ENCODE measurements at places on chromosomes 1 and 21. TPM values are rescaled to one million over a fixed set of nuclear protein-coding genes. Genes with fewer than 3 reads are reported as not detected.

DNA sequence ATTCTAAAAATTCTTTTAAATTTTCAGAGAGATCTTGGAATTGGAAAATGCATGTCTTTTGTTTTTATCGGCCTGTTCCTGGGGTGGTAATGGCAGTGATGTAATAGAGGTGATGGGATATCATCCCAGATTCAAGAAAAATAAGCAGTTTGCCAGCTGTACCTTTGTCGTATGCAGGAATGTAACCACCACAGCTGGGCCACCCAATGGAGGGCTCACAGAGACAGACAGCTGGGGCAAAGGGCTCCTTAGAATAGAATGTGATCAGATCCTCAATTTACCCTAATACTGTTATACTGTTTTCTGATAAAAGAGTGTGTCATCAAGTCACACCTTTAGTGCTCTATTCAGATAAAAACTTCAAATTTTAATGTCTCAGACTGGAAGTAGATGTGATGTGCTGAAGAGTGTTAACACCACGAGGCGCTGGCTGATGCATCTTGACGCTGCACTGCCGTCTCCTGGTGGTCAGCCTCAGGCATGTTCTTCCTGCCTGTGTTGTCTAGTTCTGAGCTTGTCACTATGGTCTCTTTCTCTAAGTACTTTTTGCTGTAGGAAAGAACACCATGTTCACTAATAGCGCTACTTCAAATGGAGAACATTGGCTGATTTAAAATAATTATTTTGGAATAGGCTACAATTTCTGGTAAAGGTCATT is 78.8 kb downstream of the C1orf21 start:
- H3K4me1 ChIP-seq: no peaks in the 10 kb centered on the region
- no peaks in the 10 kb centered on the region for H3K36me3 ChIP-seq
- H3K27ac ChIP-seq: no peak overlapping the region

DNA sequence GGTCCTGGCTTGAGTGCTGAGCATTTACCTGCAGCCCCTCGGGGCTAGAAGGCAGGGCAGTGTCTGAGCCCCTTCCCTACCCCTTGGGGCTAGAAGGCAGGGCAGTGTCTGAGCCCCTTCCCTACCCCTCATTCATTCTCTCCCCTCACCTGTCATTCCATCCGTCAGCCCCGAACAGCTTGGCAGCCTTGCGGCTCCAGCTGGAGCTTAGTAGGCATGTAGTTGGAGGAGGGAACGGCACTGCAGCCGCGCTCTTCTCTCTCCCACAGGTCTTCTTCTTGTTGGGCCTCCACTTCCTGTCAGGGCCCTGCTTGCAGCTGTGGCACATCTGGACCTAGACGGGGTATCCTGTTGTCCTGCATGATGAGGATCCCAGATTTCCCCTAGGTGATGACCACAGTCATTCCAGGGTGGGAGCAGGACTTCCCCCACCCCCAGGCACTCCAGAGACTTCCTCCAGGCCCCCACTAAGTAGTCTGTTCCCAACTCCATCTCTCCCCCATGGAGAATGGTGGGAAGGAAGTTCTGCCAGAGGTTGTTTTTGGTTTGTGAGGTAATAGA is 22.2 kb downstream of the MAPKAPK2 start:
- peaks cover 71% of the 10 kb centered on the region for H3K4me1 ChIP-seq
- no peaks in the 10 kb centered on the region for H3K27me3 ChIP-seq
- no peak for DNase-seq
- H3K27ac ChIP-seq: no peak overlapping the region

DNA sequence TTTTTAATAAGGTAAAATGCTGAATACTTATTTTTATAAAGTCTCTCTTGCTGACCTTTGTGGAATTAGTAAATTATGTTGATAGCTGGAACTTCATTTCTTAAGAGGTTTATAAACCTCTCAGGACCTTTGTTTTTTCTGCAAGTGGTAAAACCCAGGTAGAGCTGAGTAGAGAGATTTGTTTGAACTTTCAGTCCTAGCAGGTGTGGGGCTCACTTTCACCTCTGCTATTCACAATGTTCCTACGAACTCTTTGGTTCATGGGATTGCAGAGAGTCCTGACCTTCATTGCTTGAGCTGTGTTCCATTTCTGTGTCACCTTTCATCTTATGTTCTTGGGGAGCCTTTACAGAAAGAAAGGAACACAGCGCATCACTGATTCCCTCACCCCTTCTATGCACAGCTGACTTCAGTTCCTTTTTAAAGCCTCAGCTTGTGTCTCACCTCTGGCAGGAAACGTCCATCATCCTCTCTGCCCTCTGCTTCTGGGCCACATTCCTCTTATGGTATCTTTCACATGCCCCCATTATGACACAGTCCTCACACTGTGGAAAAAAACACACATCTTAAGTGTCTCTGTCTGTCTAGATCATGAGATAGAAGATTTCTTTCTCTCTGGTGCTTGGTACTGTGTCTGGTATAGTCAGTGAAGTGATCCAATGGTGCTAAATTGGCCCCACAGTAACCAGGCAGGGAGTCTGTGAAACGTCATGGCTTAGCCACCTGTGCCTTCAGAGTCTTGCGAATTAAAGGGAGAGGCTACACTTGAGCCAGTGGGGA is 262.5 kb upstream of the B3GALT2 start:
- H3K36me3 ChIP-seq: no peaks in the 10 kb centered on the region
- H3K4me3 ChIP-seq: no peak overlapping the region
- no peak overlapping the region for H3K27ac ChIP-seq
- peaks cover 10% of the 10 kb centered on the region for H3K4me1 ChIP-seq

DNA sequence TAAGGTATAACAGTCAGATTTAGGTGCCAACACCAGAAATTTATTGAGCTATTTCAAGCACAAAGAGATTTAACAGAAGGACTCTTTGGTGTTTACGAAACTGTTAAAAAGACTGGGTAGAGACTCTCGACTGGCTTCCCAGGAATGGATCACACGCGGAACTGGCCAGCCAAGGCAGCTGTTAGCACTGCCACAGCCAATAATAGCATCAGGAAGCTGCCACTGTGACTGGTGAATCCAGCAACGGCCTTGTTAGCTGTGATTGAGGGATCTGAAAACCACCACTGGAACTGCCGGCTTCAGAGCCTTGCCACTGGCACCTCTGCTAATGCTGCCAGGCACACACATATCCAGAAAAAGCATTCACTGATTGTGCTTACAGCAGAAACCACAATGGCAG is 10.6 kb upstream of the SIM2 start:
- H3K4me3 ChIP-seq: no peak overlapping the region
- no peak for DNase-seq
- no peaks in the 10 kb centered on the region for H3K4me1 ChIP-seq
- H3K36me3 ChIP-seq: no peaks in the 10 kb centered on the region

GRCh38 chr1:167993720-167994119 is 56.8 kb upstream of the MPC2 start:
- no peak for DNase-seq
- H3K4me1 ChIP-seq: no peaks in the 10 kb centered on the region
- H3K27ac ChIP-seq: no peak overlapping the region
- H3K36me3 ChIP-seq: peaks cover 3% of the 10 kb centered on the region
- no peaks in the 10 kb centered on the region for H3K27me3 ChIP-seq

GRCh38 chr1:175801979-175802378 is 58.6 kb upstream of the TNR start:
- no peak for DNase-seq
- H3K4me1 ChIP-seq: no peaks in the 10 kb centered on the region
- no peak overlapping the region for H3K4me3 ChIP-seq

DNA sequence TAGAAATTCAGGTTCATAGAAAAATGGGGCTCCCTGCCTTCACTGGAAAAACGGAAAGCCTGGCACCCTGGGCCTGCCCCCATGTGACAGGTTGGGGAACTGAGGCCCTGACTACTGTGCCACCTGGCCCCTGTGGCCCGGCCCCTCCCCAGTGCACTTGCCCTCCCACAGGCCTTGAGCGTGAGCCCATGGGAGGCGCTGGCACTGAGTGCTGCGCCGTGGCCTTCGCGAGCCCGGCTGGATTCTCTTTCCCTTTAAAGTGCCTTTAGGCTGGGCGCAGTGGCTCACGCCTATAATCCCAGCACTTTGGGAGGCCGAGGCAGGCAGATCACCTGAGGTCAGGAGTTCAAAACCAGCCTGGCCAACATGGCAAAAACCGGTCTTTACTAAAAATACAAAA is 45.7 kb downstream of the SLC37A1 start:
- H3K36me3 ChIP-seq: peaks cover 7% of the 10 kb centered on the region
- H3K27ac ChIP-seq: no peak overlapping the region
- H3K4me1 ChIP-seq: no peaks in the 10 kb centered on the region
- DNase-seq: no peak

- H3K4me3 ChIP-seq: no peak overlapping the region
- no peak overlapping the region for H3K27ac ChIP-seq
- DNase-seq: no peak
- H3K27me3 ChIP-seq: no peaks in the 10 kb centered on the region
These were observed 121.2 kb downstream of the SLC45A1 start for GRCh38 chr1:8439015-8439702.

DNA sequence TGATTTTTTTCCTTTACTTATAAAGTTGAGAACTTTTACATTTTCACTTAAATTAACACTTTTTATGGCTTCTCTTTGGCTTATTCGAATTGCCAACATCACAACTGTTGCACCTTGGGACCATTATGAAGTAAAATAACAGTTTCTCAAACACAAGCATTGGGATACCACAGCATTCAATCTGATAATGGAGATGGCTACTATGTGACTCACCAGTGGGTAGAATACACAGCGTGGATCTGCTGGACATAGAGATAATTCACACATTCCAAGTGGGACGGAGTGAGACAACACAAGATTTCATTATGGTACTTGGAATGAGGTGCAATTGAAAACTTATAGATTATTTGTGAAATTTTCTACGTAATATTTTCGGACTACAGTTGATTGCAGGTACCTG is 68.0 kb downstream of the ADAMTS1 start:
- no peaks in the 10 kb centered on the region for H3K27me3 ChIP-seq
- H3K4me1 ChIP-seq: no peaks in the 10 kb centered on the region
- H3K36me3 ChIP-seq: no peaks in the 10 kb centered on the region
- no peak overlapping the region for H3K27ac ChIP-seq
- no peak overlapping the region for H3K4me3 ChIP-seq
- no peak for DNase-seq

- H3K27me3 ChIP-seq: no peaks in the 10 kb centered on the region
- H3K4me1 ChIP-seq: no peaks in the 10 kb centered on the region
- no peaks in the 10 kb centered on the region for H3K36me3 ChIP-seq
- H3K27ac ChIP-seq: no peak overlapping the region
- no peak overlapping the region for H3K4me3 ChIP-seq
These were observed 609.2 kb downstream of the LMO4 start for GRCh38 chr1:87937831-87938395.

DNA sequence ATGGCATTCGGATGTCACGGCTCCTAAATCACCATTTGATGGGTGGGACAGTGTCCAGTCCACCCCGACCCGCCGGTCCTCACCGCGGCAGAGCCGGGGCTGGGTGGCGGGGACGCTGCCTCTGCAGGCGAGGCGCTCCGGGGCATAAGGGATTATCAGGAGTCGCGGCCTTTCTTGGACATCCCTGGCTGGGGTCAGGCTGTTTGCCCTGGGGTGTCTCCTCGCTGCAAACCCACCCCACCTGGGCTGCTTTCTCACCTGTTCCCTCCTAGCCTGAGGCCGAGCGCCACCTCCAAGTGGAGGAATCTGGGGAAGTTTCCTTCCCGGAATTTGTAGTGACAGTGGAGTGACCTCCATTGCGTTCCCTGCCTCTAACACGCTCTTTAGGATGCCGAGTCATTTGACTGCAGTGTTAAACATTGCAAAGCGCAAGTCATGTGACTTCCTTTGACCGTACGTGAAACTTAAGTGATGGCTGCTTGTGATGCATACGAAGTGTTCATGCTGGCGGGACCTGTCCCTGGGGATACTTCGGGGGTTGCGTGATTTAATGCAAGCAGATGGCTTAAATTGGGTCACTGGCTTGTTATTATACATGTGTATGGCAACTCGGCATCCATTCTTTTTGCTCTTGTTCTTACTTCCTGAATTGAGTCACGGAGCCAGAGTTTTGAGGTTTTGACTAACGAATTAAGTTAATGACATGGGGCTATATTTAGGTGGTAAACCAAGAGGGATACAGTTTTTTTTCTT is 536 bp downstream of the LGALS8 start:
- H3K36me3 ChIP-seq: peaks cover 15% of the 10 kb centered on the region
- no peaks in the 10 kb centered on the region for H3K27me3 ChIP-seq
- peaks cover 10% of the 10 kb centered on the region for H3K4me1 ChIP-seq
- peak; percentile 54 for DNase-seq
- H3K27ac ChIP-seq: peak overlapping the region; percentile 95
- peak overlapping the region; percentile 94 for H3K4me3 ChIP-seq

DNA sequence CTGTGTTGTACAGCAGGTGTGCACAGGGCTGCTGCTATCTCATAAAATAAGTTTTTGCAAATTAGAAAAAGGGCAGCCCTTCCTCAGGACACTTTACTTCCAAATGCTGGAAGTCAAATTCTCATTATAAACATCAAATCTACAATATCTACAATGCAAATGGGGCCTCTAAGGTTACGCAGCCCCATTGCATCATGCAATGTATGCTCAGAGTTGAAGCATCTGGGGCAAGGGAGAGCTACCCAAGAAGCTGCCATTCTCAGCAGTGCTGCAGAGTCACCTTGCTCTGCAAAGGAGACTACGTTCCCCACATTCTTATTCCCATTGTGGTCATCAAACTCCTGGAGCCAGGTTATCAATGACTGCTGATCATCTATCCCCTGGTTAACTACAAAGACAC is 208.9 kb upstream of the POGK start:
- no peak overlapping the region for H3K27ac ChIP-seq
- no peaks in the 10 kb centered on the region for H3K36me3 ChIP-seq
- H3K4me1 ChIP-seq: no peaks in the 10 kb centered on the region
- no peak overlapping the region for H3K4me3 ChIP-seq

- no peaks in the 10 kb centered on the region for H3K27me3 ChIP-seq
- H3K36me3 ChIP-seq: peaks cover 13% of the 10 kb centered on the region
- H3K27ac ChIP-seq: no peak overlapping the region
- DNase-seq: no peak
These were observed 14.4 kb upstream of the PPP1R15B start for GRCh38 chr1:204426035-204426436.

- H3K4me1 ChIP-seq: peaks cover 12% of the 10 kb centered on the region
- peak overlapping the region; percentile 59 for H3K27ac ChIP-seq
- H3K27me3 ChIP-seq: no peaks in the 10 kb centered on the region
- no peak overlapping the region for H3K4me3 ChIP-seq
- no peak for DNase-seq
These were observed 30.7 kb downstream of the HSPG2 start for GRCh38 chr1:21906173-21907078.

MAP3K21 gene
- total RNA-seq: 2.8 TPM

ZNF678 gene
- 8.5 TPM for total RNA-seq

KLHL21 gene
- 36.4 TPM for total RNA-seq

LCE1B gene
- not detected for total RNA-seq

CELA2A gene
- total RNA-seq: not detected

PPFIA4 gene
- 1.2 TPM for total RNA-seq
